A549 treated with Hydrocortisone at 1 μM for 4 hours (cell line): ENCODE measurements at places on chromosomes 7 and 10. TPM values are rescaled to one million over a fixed set of nuclear protein-coding genes. Genes with fewer than 3 reads are reported as not detected.

EGR2 gene
- 0.21 to 0.52 TPM (median 0.28 TPM) in 5 replicates for total RNA-seq

TAS2R5 gene
- 0.31 to 0.63 TPM (median 0.40 TPM) in 5 replicates for total RNA-seq

TMEM225B gene
- total RNA-seq, result 0.89 to 1.3 TPM (median 1.1 TPM) in 5 replicates

CPXM2 gene
- total RNA-seq, result not detected in 5 replicates

OGDHL gene
- 0.22 to 0.40 TPM (median 0.29 TPM) in 5 replicates for total RNA-seq

OR13A1 gene
- total RNA-seq, result 0.05 TPM in 1 of 5 replicates, not detected in the others

ARL5B gene
- 5.7 to 8.6 TPM (median 6.9 TPM) in 5 replicates for total RNA-seq

NFE2L3 gene
- total RNA-seq, result 6.9 to 9.9 TPM (median 7.6 TPM) in 5 replicates

NEBL gene
- 8.1 to 11.9 TPM (median 10.9 TPM) in 5 replicates for total RNA-seq

ORC5 gene
- 28.3 to 29.1 TPM (median 28.6 TPM) in 5 replicates for total RNA-seq

AUTS2 gene
- total RNA-seq, result 3.0 to 4.2 TPM (median 3.6 TPM) in 5 replicates

ZNF736 gene
- total RNA-seq, result 0.06 to 0.07 TPM in 2 of 5 replicates, not detected in the others

IFIT1B gene
- not detected in 5 replicates for total RNA-seq

CYP26C1 gene
- total RNA-seq, result not detected in 5 replicates

STX1A gene
- 68.6 to 73.4 TPM (median 71.1 TPM) in 5 replicates for total RNA-seq

TMEM229A gene
- total RNA-seq, result not detected in 5 replicates

VAX1 gene
- total RNA-seq, result 1.3 to 1.6 TPM (median 1.5 TPM) in 5 replicates

PDE1C gene
- 2.5 to 3.8 TPM (median 3.0 TPM) in 5 replicates for total RNA-seq

CALHM1 gene
- total RNA-seq, result not detected in 5 replicates

CRYGN gene
- not detected in 5 replicates for total RNA-seq

C10orf53 gene
- not detected in 5 replicates for total RNA-seq

DLX5 gene
- total RNA-seq, result not detected in 5 replicates

EEF1AKMT2 gene
- 15.3 to 22.3 TPM (median 17.6 TPM) in 5 replicates for total RNA-seq

SEC23IP gene
- 43.0 to 50.5 TPM (median 49.0 TPM) in 5 replicates for total RNA-seq

TEX47 gene
- not detected in 5 replicates for total RNA-seq

MBL2 gene
- not detected in 5 replicates for total RNA-seq

A1CF gene
- 0.01 to 0.13 TPM (median 0.05 TPM) in 3 of 5 replicates, not detected in the others for total RNA-seq

CTAGE6 gene
- 0.05 TPM in 1 of 5 replicates, not detected in the others for total RNA-seq

H2BK1 gene
- not detected in 5 replicates for total RNA-seq

CTAGE8 gene
- not detected in 5 replicates for total RNA-seq

PTPRZ1 gene
- not detected in 5 replicates for total RNA-seq

CALML5 gene
- not detected in 5 replicates for total RNA-seq

CCDC136 gene
- total RNA-seq, result 1.5 to 2.5 TPM (median 2.2 TPM) in 5 replicates

LRRC61 gene
- total RNA-seq, result 0.07 to 0.21 TPM (median 0.11 TPM) in 5 replicates

CRTAC1 gene
- 1.0 to 1.4 TPM (median 1.3 TPM) in 5 replicates for total RNA-seq

VSTM4 gene
- 0.24 to 0.44 TPM (median 0.28 TPM) in 5 replicates for total RNA-seq

TFR2 gene
- 2.0 to 2.4 TPM (median 2.1 TPM) in 5 replicates for total RNA-seq

CALY gene
- 0.45 to 0.71 TPM (median 0.59 TPM) in 5 replicates for total RNA-seq

ITPRID1 gene
- total RNA-seq, result not detected in 5 replicates

MACC1 gene
- not detected in 5 replicates for total RNA-seq

PSMC2 gene
- total RNA-seq, result 154 to 194 TPM (median 159 TPM) in 5 replicates

NODAL gene
- total RNA-seq, result not detected in 5 replicates

SKAP2 gene
- 14.3 to 18.1 TPM (median 17.6 TPM) in 5 replicates for total RNA-seq

RBM48 gene
- total RNA-seq, result 5.7 to 8.3 TPM (median 6.0 TPM) in 5 replicates

NPM3 gene
- total RNA-seq, result 104 to 130 TPM (median 119 TPM) in 5 replicates

RSPH10B gene
- total RNA-seq, result 0.05 to 0.20 TPM (median 0.12 TPM) in 5 replicates

LBX1 gene
- total RNA-seq, result not detected in 5 replicates

ARMC3 gene
- total RNA-seq, result 0.38 to 0.83 TPM (median 0.55 TPM) in 5 replicates

PURB gene
- 11.5 to 14.9 TPM (median 13.1 TPM) in 5 replicates for total RNA-seq

DNAH11 gene
- 0.05 to 0.63 TPM (median 0.25 TPM) in 5 replicates for total RNA-seq

GARIN1A gene
- total RNA-seq, result 0.38 to 0.72 TPM (median 0.60 TPM) in 5 replicates

PILRA gene
- total RNA-seq, result 3.3 to 5.4 TPM (median 5.2 TPM) in 5 replicates

VCL gene
- total RNA-seq, result 163 to 250 TPM (median 210 TPM) in 5 replicates

MYH16 gene
- 0.24 to 0.41 TPM (median 0.35 TPM) in 5 replicates for total RNA-seq

UTF1 gene
- 0.10 TPM in 1 of 5 replicates, not detected in the others for total RNA-seq

AMZ1 gene
- 0.03 to 0.06 TPM (median 0.03 TPM) in 3 of 5 replicates, not detected in the others for total RNA-seq

DEPP1 gene
- 1.5 to 3.2 TPM (median 2.0 TPM) in 5 replicates for total RNA-seq
